ENCODE measurements at places on chromosomes 5 and 9. TPM values are rescaled to one million over a fixed set of nuclear protein-coding genes. Genes with fewer than 3 reads are reported as not detected.

DNA sequence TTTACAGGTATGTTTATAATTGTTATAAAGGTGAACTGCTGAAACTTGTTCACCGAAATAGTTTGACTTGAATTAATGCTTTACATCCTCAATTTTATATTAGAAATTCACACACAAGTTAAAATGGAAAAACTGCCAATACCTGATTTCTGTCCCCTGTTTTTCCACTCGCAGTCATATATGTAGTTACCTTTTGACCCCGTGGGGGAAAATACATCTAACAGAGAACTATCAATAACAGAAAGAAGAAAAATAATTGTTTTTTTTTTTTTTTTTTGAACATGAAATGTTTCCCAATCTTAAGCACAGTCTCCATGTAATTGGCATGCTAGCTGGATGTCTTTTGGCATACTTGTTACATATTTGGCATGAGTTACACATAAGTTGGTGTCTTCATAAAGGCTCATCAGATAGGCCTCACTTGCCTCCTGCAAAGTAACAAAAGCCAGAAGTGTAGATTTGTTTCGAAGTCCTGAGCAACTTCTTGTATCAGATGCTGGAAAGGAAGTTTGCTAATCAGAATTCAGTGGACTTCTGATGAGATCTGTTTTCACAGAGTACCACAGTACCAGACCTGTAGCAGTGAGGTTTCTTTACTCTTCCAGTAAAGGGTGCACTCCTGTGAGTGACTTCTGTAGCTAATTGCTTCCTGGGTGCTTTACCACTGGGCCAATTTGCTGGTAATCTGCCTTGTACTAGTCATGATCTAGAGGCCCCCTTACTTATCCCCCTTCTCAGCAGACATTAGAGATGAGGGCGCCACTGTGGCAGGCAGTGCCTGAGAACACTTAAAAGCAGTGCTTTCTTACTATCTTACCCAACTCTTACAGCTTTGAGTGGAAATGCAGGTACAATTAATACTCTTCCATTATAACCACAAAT is 36.2 kb upstream of the CXXC5 start:
- H3K4me1 ChIP-seq, result no peaks in the 10 kb centered on the region
- H3K36me3 ChIP-seq, result peaks cover 10% of the 10 kb centered on the region
- no peak overlapping the region for H3K27ac ChIP-seq

GRCh38 chr9:99690573-99690972 is 131.1 kb upstream of the NR4A3 start:
- no peak overlapping the region for H3K4me3 ChIP-seq
- DNase-seq, result no peak
- H3K27me3 ChIP-seq, result no peaks in the 10 kb centered on the region
- H3K27ac ChIP-seq, result no peak overlapping the region

Gene TRIM36
- total RNA-seq, result 10.1 TPM

DNA sequence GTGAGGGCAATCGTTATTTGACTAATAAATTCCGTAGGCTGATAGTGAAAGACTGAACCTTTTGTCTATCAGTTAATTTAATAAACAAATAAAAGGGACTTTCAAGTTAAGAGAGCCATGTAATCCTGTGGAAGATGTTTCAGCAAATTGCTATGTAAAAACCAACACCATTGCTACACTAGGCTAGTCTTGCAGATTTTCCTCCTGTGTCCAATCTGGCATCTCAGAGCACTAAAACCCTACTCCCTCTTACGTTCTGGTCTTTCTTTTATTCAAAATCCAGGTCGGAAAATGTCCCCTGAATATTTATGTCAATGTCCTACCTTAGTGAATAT is 478.8 kb upstream of the TNC start:
- no peak overlapping the region for H3K4me3 ChIP-seq
- H3K4me1 ChIP-seq, result peaks cover 21% of the 10 kb centered on the region
- H3K36me3 ChIP-seq, result no peaks in the 10 kb centered on the region

Gene RPL35
- 1,683 TPM for total RNA-seq

DNA sequence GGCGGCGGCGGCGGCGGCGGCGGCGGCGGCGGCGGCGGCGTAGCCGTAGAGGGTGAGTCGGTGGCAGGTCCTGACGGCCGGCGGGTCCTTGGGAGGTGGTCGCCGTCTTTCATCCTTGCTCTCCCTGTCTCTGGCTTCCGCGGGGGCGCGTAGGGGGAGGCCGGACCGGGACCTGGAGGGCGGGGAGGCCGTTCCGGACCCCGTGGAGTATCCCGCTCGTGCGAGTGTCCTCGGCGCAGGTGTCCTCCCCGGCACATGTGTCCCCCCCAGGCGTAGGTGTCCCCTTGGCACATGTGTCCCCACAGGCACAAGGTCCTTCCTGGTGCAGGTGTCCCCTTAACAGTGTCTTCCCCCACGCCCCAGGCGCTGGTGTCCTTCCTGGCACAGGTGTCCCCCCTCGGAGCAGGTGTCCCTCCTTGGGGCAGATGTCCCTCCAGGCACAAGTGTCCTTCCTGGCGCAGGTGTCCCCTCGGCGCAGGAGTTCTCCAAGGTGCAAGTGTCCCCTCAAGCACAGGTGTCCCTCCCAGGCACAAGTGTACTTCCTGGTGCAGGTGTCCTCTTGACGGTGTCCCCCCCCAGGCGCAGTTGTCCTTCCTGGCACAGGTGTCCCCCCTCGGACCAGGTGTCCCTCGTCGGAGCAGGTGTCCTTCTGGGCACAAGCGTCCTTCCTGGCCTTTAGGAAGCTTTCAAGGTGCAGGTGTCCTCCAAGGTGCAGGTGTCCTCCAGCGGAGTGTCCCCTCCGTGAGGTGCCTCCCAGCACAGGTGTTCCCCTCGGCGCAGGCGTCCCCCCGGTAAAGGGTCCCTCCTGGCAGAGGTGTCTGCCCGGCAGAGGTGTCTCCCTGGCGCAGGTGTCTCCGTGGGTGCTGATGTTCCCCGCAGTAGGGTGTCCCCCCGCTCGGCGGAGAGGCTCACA is 519 bp downstream of the EXOC3 start:
- H3K27ac ChIP-seq, result no peak overlapping the region
- H3K4me1 ChIP-seq, result peaks cover 6% of the 10 kb centered on the region
- H3K36me3 ChIP-seq, result no peaks in the 10 kb centered on the region
- no peaks in the 10 kb centered on the region for H3K27me3 ChIP-seq
- DNase-seq, result no peak
- peak overlapping the region; percentile 87 for H3K4me3 ChIP-seq

All from GM23338 (cell line).